ENCODE measurements at places on chromosomes 11 and 22.

GRCh38 chr11:94574193-94574961 lies 7.2 kb downstream of the PIWIL4 start:
- no peak for DNase-seq

- DNase-seq: no peak
Observed at GRCh38 chr11:16809886-16810668, 71.6 kb downstream of the C11orf58 start.

DNA sequence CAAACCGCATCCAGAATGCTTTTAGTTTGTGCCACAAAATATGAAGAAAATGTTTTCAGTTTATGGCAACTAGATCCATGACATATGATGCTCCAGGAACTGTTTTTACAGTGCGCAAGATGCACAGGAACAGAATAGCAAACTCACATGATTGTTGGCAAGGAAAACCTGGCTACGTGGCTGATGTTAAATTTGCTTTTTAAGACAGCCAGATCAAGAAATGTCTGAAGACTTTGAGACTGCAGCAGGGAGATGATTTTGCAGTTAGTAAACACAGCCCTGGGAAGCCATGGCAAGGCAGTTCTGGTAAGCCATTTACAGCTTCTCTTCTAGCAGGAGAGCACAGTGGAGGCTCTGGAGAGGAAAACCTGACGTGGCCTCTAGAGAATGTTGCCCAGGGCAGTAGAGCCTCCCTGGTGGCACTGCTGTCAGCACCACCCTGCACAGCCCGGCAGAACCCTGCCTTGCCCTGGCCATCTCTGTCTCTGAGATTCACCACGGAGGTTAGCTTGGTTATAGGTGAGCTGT lies 69.8 kb upstream of the TNRC6B start:
- DNase-seq: peak; percentile 7

GRCh38 chr11:20599221-20600019 lies at the start of gene SLC6A5:
Gene SLC6A5, plus strand, starts transcription at chr11:20599608. Its CDS starts 65 bp downstream, at chr11:20599673.
- no peak for DNase-seq

GRCh38 chr22:44225812-44226211 lies 45.1 kb downstream of the PARVG start:
- no peak for DNase-seq

DNA sequence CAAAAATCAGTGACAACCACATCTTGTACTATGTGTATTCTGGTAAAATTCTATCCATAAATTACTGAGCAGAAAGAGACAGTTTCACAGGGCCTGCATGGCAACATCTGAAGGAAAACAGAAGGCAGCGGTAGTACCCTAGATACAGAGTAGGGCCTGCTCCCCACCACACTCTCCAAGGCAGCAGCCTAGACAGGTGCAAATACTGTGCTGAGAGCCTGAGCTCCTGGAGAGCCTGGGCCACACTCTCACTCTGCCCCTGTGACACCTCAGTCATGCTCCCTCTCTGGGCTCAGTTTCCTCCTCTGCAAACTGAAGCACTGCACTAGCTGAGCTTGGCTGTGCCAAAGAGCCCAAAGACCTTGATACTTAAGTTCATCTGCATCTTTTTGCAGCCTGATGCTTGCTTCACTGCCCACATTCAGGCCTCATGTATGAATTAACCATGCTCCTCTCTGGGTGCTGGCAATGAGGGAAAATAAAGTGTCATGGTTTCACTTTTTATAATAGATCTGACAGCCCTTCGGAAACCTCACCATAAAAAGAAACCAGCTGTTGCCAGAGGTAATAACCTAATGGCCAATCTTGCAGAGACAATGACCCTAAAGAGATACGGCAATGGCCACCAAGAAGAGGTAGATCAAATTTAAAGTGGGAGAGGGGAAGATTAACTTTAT lies 104.7 kb downstream of the PLEKHA7 start:
- DNase-seq: no peak

DNA sequence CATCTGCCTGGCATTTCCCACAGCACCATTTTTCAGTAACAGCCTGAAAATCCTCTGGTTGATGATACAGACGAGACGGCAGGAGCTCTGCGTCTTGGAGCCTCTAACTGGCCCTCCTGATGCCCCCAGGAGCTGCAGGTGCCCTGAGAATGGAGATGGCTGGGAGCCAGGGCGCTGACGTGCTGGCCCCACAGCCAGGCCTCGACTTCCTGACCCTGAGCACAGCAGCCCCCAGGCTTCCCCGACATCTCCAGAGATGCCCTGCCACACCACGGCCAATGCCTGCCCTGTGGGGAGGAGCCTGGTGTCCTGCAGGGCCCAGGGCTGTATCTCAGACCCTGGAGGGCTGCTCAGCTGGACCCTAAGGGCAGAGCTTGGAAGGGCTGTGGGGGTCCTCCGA lies 21.5 kb downstream of the TOLLIP start:
- DNase-seq: no peak

DNA sequence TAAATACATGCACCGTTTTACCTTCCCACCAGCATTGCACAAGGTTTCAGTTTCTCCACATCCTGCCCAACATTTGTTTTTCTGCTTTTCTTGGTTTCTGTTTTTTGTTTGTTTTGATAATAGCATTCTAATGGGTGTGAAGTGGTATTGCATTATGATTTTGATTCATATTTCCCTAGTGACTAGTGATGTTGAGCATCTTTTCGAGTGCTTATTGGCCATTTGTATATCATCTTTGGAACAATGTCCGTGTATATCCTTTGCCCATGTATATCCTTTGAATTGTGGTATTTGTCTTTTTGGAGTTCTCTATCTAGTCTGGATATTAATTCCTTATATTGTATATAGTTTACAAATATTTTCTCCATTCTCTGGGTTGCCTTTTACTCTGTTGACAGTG lies 2914.8 kb upstream of the OR11H1 start:
- no peak for DNase-seq

DNA sequence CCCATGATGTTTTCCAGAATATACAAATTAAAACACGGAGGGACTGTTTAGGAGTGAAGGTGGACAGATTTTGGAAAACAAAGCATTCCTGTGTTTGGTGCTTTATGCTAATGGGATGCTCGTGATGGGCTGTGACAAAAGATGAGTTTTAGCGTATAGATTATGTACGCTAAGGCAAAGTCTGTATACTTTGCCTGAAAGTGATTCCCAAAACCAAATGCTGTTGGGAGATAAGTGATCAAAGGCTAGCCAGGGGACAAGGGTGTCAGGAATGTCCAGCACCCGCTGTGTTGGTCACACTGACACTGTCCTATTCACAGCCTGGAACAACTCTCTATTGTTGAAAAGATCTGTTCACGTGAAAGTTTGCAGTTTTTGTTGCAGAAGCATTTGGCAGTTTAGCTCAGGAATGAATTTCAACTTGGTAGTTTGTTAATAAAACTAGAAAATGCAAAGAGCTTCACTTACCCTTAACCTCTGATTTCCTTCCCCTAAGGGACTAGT lies 1.5 kb downstream of the JAM3 start:
- DNase-seq: no peak

- no peak for DNase-seq
Observed at GRCh38 chr22:29795663-29796062, 28.5 kb downstream of the UQCR10 start.

- DNase-seq: peak; percentile 46
Observed at GRCh38 chr11:2945031-2945756, 16.0 kb upstream of the PHLDA2 start.

GRCh38 chr11:9516113-9516512 lies 55.3 kb downstream of the ZNF143 start:
- DNase-seq: no peak
